ENCODE measurements at places on chromosomes 2 and 18.

GRCh38 chr2:138829326-138829919 lies 49.2 kb upstream of the NXPH2 start:
- no peak for DNase-seq

GRCh38 chr2:131029812-131030211 lies 63.4 kb downstream of the FAM168B start:
- no peak for DNase-seq

- no peak for DNase-seq
Observed at GRCh38 chr2:7992612-7993602, 688.9 kb upstream of the ID2 start.

DNA sequence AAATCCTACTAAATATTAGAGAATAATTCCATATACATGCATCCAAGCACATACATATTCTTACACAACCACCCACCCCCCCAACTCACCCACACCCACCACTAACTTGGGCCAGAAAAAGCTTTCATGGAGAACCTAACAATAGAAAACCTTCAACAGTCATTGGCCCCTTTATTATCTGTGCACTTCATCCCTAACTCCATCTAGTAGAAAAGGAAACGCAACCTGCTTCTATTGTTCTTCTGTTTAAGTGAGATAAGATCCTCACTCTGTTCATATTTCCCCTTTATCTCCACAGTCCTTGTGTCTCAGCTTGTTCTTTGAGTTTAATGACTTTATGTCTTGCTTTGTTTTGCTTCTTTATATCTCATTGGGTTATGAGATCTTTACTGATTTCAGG lies 1740.2 kb upstream of the CELF4 start:
- DNase-seq, result no peak

- no peak for DNase-seq
Observed at GRCh38 chr2:241041589-241042158, 43.3 kb downstream of the SNED1 start.

DNA sequence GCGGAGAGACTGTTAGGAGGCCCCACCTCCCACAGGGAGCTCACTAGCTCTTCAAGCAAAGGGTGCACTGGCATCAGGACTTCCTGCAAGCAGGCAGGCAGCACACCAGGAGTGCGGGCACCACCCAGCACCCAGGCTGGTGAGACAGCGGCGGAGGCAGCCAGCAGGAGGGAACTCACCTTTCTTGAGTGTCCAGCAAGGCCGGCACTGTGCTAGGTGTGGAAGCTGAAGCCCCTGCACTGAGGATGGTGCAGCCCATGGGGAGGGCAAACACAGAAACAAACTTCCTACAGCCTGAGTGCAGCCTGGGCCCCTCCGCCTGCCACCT lies 100.7 kb upstream of the ID2 start:
- DNase-seq, result no peak

DNA sequence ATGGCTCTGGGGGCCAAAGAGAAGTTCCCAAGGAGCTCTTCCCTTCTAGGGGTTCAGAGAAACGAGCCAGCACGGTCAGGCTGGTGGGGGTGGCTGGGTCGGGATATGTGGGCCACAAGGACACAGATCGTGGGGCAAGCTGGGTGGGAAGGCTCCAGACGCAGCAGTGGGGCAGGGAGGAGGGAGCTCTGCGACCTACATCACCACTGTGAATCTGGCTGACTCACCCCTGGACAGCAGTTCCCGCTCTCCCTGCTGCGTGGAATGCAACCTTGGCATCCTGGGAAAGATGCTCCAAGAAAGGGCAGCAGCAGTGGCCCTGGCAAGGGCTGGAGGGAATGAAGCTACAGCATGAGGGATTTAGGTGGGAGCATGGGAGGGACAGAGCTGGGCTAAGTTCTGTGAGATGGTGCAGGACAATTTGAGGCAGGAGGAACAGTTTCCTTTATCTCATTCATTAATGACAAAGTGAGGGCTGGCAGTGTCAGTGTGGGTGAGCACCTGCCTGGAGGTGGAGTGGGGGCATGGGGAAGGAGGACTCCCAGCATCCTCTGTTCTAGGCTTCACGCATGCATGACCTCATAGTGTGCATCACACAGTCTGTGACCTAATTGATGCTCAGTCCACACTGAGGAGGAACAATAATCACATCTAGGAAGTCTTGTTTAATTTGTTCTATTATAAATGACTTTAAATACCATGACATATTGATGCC lies 25.0 kb downstream of the CELF4 start:
- DNase-seq, result no peak

DNA sequence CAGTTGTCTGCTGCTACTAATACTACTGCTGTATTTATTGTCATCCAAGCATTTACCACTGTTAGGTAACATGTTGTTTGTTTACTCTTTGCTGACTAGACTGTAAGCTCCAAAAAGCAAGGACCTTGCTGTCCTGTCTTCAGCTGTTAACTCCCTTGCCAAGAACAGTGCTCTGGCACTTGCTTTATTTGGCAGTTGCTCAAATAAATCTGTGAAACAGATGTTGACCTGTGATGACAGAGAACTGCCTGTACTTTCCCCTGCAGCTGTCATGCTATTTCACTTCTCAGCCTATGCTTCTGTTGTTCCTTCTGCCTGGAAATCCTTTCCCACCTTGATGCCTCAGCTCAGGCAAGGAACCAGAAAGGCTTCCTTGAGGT lies 181.2 kb downstream of the ATAD2B start:
- no peak for DNase-seq

DNA sequence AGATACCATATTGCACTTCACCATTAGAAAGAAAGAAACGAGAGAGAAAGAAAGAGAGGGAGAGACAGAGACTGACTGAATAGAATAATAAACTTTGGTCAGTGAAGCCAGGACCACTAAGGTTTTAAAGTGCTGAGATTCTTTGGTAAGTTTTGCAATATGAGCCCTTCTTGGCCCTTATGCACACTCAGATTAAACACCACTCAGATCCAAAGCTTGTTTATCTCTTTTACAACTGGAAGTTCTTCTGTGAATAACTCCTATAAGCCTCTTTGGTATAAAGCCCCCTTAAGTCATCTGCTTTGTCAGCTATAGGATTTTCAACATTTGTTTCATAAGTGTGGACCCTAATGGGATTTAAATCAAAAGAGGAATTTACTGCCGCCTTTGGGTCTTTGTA lies 40.8 kb downstream of the PID1 start:
- DNase-seq, result no peak

DNA sequence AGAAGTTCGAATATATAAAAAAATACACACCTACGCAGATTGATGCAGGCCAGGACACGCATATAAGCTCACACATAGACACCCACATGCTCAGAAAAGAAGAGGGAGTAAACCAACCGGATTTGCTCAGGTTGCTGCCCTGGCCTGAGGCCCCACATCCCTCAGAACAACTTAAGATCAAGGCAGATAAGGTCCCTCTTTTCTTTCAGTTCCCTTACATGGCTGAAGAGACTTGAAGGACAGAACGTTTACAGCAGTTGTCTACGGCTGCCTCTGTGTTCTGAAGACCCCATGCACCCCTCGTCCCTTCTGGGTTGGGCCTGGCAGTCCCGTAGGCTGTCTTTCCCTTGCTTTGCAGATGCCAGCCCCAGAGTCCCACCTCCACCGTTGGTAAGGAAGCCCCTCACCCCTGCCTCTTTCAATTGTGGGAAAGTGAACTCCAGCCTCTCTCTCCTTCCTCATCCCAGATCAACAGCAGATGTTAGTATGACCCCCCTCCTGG lies 4.3 kb upstream of the NAGK start:
- no peak for DNase-seq

GRCh38 chr2:121263996-121264715 lies 20.8 kb downstream of the TFCP2L1 start:
- DNase-seq, result no peak

DNA sequence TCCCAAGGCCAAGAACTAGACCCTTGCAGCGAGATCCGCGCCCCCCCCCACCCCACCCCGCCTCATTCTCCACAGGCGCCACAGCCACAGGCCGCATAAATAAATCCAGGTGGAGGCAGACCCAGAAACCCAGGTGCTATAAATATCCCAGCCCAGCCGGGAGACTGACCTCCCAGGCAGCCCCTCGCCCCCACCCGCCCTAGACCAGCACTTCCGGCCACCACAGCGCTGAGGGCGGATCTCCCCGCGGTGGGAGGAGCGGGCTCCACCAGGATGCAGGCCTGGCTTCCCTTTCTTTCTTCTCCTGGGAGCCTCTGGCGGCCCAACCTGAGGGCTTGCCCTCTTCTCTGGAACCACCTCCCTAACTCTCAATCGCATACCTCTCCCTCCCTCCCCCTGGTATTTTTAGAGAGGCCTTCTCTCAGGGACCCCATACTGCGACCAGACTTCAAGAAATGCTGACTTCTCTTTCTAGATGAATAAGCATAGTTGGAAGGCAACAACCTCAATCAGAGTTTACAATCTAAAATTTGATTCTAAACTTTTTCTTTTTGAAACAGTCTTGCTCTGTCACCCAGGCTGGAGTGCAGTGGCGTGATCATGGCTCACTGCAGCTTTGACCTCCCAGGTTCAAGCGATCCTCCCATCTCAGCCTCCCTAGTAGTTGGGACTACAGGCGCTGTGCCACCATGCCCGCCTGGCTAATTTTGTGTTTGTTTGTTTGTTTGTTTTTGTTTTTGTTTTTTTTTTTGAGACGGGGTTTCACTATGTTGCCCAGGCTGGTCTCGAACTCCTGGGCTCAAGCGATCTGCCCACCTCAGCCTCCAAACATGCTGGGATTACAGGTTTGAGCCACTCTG lies 55.0 kb downstream of the PKDCC start:
- no peak for DNase-seq

DNA sequence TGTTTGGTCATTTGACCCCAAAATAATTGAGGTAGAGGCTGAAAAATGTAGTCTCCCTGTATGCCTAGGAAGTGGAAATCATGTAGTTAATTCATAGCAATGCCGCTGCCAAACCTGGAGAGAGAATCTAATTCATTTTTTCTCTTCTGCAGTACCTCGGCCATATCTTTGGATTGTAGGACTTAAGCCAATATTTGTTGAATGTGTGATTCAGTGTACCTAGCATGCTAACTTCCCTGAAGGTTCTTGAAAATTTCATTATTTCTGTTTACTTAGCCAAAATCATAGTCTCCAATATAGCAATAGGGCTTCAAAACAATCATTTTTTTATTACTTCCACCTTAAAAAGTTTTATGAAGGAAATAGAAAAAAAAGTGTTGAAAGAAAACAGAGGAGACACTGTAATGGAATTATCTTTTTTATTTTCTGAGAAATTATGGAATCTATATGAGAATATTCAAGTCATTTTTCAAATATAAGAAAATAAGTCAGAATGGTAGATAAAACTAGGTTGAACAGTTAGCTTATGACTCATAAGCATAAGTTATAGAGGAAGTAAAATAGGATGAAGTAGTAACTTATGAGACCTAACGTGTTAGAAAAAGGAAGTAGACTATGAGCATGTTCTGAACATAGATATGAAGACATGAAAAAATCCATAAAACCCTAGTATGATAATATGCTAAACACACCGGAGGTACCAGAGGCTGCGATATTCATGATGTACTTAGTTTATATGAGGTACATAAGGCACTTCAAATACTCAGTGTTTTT lies 35.2 kb upstream of the CDH19 start:
- DNase-seq, result no peak

GRCh38 chr18:38007676-38008330 lies 442.2 kb upstream of the CELF4 start:
- DNase-seq, result no peak

- DNase-seq, result no peak
Observed at GRCh38 chr2:5991305-5991968, 299.3 kb downstream of the SOX11 start.

DNA sequence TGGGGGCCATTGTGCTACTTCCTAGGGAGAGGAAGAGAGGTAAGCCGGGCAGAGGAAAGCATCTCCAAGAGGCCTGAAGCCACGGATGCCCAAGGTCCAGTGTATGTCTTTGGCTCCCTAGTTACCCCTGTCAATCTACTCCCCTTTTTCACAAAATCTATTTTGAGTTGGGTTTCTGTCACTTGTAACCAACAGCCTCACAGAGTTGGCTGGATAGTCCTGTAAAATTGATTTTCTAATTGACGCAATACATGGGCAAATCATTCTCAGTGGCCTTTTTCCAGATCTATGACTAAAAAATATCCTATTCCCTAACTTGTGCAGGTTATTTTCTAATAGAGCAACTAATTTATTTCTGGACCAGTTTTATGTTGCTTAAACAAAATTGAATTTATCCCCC lies 168.4 kb downstream of the IRS1 start:
- no peak for DNase-seq

DNA sequence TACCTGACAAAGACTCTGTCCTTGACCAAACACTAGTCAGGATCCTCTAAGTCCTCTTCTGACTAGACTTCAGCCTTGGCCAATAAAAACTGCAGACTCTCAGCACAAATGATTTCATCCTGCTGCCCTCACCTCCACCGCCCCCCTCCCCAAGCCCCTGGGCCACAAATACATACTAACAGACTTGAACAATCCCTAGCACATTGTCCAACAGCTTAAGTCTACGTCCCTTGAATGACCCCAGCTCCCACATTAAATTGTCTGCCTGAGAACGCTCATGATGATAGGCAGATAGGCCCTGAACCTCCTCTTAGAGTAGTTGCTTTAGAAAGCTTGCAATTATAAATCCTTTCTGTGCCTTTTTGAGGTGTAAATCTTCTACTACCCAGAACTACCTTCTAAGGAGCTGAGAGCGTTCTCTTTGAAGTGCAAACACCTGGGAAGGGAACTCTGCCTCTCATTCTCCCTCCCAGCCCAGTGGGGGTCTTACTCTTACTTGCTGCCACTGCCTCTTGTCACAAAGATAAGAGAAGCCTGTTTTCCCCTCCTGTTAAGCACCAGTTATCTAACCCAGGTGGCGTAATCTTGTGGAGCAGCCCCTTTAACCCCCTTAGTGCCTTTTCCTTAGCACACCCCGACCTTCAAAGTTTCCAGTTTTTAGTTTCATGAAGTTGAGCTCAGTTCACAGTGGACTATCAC lies 1225.6 kb downstream of the LRP1B start:
- no peak for DNase-seq

DNA sequence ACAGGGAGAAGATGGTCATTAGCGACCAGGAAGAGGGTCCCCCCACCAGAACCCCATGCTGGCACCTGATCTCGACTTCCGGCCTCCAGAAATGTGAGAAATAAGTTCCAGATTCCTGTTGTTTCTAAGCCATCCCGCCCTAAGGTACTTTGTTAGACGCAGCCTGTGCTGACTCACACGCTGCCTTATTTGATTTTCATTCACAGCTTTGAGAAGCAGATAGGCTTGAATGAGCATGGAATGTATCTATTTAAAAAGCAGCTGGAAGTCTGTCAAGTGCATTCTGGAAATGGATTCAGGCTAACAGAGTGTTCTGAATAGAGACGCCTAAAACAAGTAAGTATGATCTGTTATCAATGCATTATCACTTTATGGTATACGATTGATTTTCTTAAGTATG lies 8.3 kb upstream of the IL1R2 start:
- no peak for DNase-seq

DNA sequence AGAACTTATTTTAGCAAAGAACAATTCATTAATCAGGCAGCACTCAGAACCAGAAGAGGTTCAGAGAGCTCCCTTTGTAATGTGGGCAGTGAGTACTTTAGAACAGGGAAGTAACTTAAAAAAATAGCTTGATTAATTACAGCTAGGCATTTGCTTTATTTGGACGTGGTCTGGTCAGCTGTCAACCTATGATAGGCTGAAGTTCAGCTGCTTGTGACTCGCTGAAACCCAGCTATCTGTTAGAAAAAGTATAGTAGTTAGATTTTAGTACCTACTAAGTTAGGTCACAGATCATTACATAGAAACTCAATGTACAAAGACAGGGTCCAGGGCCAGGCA lies 40.0 kb downstream of the PKDCC start:
- DNase-seq, result no peak

- DNase-seq, result no peak
Observed at GRCh38 chr2:28270456-28271152, 122.1 kb upstream of the FOSL2 start.

GRCh38 chr2:38104598-38104997 lies 28.6 kb upstream of the CYP1B1 start:
- DNase-seq, result no peak
